Activated T-cell treated with anti-CD3 and anti-CD28 coated beads, Interleukin-2, amount 50 U/mL, for 24 hours (primary cell): ENCODE measurements at places on chromosomes 16 and 17.

GRCh38 chr17:68435876-68436842, 21.1 kb downstream of the WIPI1 start:
- DNase-seq = peak; percentile 85

GRCh38 chr17:57277923-57278604, 21.7 kb downstream of the MSI2 start:
- DNase-seq = no peak

DNA sequence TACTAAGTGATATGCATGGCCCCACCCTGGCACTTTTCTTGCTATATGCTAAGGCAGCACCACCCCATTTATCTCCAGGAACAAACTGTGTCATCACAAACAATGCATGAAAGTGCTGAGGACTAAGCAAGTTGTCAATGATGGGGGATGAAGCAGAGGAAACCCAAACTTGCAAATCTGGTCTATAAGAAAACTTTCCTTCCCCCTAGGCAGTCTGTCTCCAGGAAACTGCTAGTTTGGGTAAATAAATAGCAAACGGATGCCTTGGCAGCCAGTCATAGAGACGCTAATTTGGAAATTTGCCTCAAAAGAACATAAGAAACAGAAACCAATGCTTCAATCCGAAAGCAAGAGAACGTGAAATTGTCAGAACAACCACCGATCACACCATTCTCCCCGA, 5.6 kb upstream of the HSBP1 start:
- no peak for DNase-seq

- no peak for DNase-seq
These were observed 110.8 kb downstream of the CDYL2 start for GRCh38 chr16:80693553-80693952.

GRCh38 chr16:56332464-56333079, 92.8 kb downstream of the AMFR start:
- DNase-seq = no peak

GRCh38 chr16:49682577-49683165, 173.2 kb downstream of the ZNF423 start:
- DNase-seq = no peak

DNA sequence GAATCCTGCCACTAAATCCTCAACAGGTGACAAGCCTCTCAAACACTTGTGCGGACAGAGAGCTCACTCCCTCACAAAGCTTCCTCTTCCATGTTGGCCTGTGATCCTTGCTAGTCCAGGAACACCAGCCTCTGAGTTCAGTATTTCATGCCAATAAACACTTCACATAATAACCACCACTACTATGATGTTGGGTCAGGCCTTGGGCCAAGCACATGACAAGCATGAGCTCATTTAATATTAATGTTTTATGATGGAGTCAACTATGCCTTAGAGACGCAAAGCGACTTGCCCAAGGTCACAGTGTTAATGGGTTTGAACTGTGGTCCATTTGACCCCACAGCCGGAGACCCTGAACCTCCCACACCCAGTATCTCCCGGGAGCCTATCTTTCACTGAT, 129.1 kb downstream of the GAS7 start:
- DNase-seq = no peak

GRCh38 chr16:53852678-53853077, 148.7 kb downstream of the FTO start:
- DNase-seq = no peak

GRCh38 chr16:21701271-21701670, 37.5 kb downstream of the OTOA start:
- DNase-seq = no peak

- no peak for DNase-seq
These were observed 17.2 kb downstream of the NUDT7 start for GRCh38 chr16:77739559-77739892.

- DNase-seq = peak; percentile 85
These were observed 310.6 kb downstream of the SEC14L1 start for GRCh38 chr17:77451245-77451893.

- DNase-seq = no peak
These were observed 11.1 kb downstream of the DEXI start for GRCh38 chr16:10931134-10931533.

GRCh38 chr17:31408586-31408985, 17.1 kb downstream of the RAB11FIP4 start:
- no peak for DNase-seq

GRCh38 chr16:76946879-76947278, 244.1 kb upstream of the MON1B start:
- DNase-seq = no peak

- DNase-seq = peak; percentile 82
These were observed 16.6 kb downstream of the CD7 start for GRCh38 chr17:82300707-82301270.
